ENCODE measurements at places on chromosomes 2 and 18.

DNA sequence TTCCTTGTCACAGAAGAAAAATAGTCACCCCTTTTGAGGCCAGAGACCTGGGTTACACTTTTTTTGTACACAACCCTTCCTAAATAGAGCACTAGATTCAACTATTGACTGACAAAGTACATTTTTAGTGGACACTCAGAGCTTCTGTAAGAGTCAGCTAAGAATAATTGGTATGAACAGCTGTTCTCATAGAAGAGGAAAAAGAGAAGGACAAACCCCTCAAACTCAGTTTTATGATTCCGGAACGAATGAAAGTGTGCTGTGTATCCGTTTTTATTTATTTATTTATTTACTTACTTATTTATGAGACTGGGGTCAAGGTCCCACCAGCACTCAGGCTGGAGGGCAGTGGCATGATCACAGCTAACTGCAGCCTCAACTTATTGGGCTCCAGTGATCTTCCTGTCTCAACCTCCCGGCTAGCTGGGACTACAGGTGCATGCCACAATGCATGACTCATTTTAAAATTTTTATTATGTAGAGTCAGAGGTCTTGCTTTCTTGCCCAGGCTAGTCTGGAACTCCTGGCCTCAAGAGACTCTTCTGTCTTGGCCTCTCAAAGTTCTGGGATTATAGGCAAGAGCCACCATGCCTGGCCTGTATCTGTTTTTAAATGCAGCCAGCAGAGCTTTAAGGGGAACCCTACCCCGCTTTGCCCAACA, 36.0 kb upstream of the FZD5 start:
- DNase-seq, result no peak

GRCh38 chr2:9748577-9748976, 94.7 kb upstream of the TAF1B start:
- DNase-seq, result no peak

DNA sequence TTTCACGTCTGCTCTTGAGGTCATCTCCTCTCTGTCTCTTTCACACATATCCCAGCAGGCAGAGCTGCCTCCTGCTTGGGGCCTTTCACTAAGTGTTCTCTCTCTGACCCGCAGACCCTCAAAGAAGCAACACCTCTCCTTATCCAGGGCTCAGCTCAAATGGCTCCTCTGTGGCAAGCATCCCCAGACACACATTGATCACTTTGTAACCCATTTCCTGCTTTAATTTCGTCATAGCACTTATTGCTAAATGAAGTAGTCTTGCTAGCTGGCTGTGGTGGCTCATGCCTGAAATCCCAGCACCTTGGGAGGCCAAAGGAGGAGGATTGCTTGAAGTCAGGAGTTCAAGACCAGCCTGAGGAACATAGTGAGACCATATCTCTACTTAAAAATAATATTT, 41.4 kb downstream of the SGPP2 start:
- no peak for DNase-seq

- DNase-seq, result no peak
Observed at GRCh38 chr2:11042841-11043240, 112.4 kb upstream of the SLC66A3 start.

- no peak for DNase-seq
Observed at GRCh38 chr2:95276244-95276887, 2.1 kb downstream of the PROM2 start.

GRCh38 chr2:70128005-70128404, 40.7 kb downstream of the PCBP1 start:
- no peak for DNase-seq

GRCh38 chr2:235358981-235359471, 134.8 kb upstream of the AGAP1 start:
- DNase-seq, result no peak

GRCh38 chr2:12043131-12043530, 296.7 kb downstream of the LPIN1 start:
- no peak for DNase-seq

Measured in SK-N-MC (cell line).